ENCODE measurements at places on chromosomes 4 and X. TPM values are rescaled to one million over a fixed set of nuclear protein-coding genes. Genes with fewer than 3 reads are reported as not detected.
A peak's percentile ranks its signal among the peaks of the same experiment; 100 is the strongest.

DNA sequence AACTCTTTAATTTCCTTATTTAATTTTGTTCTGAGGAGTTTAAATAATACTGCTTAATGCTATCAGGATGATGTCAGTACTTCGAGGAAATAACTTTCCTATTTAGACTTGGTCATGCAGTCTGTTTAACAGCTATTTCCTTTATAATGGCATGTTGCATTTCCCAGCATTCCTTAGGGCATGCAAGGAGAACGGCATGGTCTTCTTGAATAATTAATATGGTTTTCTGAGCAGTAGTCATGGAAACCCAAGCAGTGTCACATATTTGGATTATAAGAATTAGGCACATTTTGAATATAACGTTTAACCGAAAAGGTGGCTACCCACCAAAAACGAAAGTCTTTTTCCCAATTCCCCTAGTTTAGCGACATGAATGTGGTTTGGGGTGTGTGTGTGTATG is 76.0 kb downstream of the AFF2 start:
- DNase-seq: no peak

DNA sequence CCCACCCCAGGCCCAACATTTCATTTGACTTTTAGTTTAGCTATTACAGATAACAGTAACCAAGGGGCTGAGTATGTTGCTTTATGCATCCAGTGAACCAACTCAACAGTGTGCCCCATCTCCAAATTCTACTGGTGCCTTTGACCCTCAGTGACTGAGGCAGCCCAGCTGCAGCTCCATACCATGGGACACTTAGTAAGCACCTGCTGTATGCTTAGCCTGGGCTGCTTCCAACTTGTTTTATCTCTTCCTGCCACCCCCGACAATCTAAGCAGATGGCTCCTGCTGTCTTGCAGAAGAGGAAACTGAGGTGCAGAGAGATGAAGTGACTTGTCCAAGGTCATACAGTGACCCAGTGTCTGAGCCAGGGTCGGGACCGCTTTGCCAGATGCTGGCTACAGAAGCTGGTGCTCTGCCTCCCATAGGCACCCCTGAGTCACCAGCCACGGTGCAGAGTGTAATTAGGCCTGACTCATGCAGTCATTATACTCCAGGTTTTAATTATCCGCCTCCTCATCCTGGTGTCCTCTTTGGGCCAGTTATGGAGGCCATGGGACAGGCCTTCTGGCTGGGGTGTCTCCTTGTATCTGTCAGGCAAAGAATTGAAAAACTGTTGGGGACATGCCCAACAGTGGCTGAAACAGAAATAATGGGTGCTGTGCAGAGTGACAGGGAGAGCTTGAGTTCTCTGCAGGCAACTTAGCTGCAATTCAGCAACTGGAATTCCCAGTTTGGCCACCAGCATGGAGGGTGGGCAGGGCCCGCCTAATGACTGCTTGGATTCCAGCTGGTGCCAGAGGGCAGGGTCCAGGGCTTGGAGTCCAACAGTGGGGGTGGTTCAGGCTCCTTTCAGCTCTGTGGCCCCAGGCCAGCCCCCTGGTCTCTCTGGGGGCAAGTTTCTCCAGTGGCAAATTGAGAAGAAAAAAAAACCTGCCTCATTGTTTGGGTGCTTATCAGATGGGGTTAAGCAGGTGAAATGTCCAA is 8.2 kb upstream of the GPR78 start:
- DNase-seq: no peak

AREG gene
- polyA plus RNA-seq: 2.4 TPM

- no peak for DNase-seq
Measured at GRCh38 chr4:52096048-52096447, 44.9 kb downstream of the SPATA18 start.

GRCh38 chr4:121799867-121800501 is 1.1 kb upstream of the EXOSC9 start:
- no peak for DNase-seq

ALB gene
- not detected for polyA plus RNA-seq

PLAC8 gene
- polyA plus RNA-seq: 0.33 TPM

GRCh38 chr4:125501568-125501967 is 186.8 kb downstream of the FAT4 start:
- no peak for DNase-seq

GRCh38 chrX:989959-990510 is 222.4 kb downstream of the CRLF2 start:
- DNase-seq: no peak

- DNase-seq: no peak
Measured at GRCh38 chrX:8721536-8721935, 10.4 kb downstream of the ANOS1 start.

MAGEA8 gene
- not detected for polyA plus RNA-seq

- peak; percentile 48 for DNase-seq
Measured at GRCh38 chr4:114257501-114257900, 278.1 kb upstream of the ARSJ start.

F8A2 gene
- polyA plus RNA-seq: not detected

- no peak for DNase-seq
Measured at GRCh38 chr4:152033621-152034020, 272.8 kb upstream of the GATB start.

GRCh38 chrX:127129510-127129909 is 310.0 kb downstream of the PRR32 start:
- no peak for DNase-seq

- no peak for DNase-seq
Measured at GRCh38 chr4:128177498-128177897, 110.1 kb downstream of the PGRMC2 start.

MMRN1 gene
- polyA plus RNA-seq: not detected

- no peak for DNase-seq
Measured at GRCh38 chr4:83490876-83491450, 6.1 kb upstream of the ABRAXAS1 start.

DNA sequence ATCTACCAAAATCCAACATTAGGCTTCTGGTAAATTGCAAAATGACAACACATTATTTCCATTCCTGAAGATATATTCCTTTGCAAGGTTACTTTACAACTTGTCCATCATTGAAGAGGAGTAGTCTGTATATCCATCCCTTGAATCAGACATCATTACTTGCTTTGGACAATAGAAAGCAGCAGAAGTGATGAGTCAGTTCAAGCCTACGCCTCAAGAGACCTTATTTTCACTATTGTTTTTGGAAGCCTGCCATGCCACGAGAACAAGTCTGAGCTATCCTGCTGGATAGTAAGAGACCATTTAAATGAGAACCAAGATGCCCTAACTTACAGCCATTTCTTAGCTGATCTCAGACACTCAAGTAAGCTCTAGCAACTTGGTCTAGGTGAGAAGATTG is 246.0 kb upstream of the HHIP start:
- DNase-seq: peak; percentile 6

DNA sequence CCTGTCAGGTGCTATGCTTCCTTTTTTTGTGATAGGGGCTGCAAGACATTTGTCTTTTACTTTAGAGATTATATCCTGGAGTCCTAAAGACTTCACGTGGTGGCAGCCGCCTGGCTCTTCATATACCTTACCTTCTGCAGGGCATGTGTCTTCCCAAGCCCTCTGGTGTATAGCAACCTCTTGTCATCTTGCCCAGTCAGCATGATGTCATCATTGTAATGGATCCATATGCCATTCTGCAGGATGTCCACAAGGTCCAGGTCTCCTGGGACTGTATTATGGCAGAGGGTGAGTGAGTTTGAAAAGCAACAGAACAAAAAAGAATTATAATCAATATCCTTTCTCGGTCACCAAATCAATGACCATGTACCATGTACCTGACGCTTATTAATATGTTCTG is 82.2 kb upstream of the SCOC start:
- no peak for DNase-seq

GRCh38 chrX:39249999-39250398 is 448.7 kb downstream of the MID1IP1 start:
- no peak for DNase-seq

ETDA gene
- not detected for polyA plus RNA-seq

UTP3 gene
- polyA plus RNA-seq: 27.1 TPM

GRCh38 chrX:109281483-109282275 is 200.2 kb downstream of the GUCY2F start:
- DNase-seq: no peak

DNA sequence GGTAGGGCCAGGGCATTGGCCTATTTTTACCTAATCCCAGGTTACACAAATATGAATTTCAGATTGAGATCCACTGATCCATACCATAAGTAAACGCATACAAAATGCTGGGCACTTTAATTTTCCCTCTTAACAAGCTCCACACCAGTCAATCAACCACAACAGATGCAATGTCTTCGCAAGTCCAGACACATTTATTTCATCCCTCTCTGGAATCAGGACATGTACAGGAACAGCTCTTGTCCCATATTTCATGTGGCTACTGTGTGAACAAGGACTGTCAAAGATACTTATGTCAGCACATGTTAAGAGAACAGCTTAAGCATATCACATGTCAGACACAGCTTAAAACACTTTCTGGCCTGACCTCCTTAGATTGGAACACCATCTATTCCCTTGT is 145.9 kb downstream of the PPP3CA start:
- DNase-seq: no peak

DNA sequence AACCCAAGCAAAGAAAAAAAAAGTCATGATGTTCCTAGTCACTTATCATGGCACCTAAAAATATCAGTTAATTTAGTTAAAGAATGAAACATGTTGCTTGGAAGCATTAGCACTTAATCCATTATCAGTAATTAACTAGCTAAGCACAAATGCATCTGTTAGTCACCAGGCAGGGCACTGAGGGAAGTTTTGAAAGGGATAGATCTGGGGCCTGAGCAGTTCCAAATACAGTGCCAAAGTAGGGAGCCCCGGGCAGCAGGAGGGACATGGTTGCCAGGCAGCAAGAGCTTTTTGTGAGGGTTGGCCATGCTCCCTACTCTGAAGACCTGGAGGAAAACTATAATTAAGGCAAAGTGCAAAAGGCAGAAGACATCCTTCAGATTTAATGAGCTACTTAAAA is 62.0 kb downstream of the PHKA1 start:
- DNase-seq: no peak

GRCh38 chr4:141587897-141588296 is 48.5 kb upstream of the IL15 start:
- DNase-seq: no peak

GRCh38 chr4:80462621-80463091 is 127.1 kb downstream of the CFAP299 start:
- no peak for DNase-seq

DNA sequence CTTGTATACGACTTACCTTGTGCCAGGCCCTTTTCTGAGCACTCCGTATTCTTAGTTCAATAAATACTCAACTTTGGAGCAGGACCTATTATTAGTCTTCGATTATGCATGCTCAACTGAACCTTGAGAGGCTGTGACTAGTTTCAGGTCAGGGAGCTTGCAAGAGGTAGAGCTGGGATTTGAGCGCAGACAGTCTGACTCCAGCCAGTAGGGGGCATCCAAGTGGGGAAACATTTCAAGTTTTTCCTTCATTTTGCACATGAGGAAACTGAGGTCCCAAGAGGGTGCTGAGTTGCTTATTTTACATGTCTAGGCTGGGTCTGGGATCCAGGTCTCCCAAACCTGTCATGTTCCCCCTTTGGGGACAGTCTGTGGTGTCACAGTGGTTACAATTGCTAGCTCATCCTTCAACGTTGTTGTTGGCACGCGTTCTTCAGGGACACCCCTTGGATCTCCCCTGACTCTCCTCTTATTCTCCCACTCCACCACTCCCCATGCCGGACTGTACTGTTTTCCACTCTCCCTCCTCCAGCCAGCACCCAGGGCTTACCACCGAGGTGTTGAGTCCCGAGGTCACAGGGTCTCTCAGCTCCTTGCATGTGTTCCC is 6.7 kb upstream of the PRICKLE3 start:
- no peak for DNase-seq

DNA sequence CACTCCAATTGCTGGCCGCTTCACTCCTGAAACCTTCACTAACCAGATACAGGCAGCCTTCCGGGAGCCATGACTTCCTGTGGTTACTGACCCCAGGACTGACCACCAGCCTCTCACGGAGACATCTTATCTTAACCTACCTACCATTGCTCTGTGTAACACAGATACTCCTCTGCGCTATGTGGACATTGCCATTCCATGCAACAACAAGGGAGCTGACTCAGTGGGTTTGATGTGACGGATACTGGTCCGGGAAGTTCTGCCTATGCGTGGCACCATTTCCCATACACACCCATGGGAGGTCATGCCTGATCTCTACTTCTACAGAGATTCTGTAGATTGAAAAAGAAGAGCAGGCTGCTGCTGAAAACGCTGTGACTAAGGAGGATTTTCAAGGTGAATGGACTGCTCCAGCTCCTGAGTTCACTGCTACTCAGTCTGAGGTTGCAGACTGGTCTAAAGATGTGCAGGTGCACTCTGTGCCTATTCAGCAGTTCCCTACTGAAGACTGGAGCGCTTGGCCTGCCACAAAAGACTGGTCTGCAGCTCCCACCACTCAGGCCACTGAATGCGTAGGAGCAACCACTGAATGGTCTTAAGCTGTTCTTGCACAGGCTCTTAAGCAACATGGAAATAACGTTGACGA is 35.8 kb upstream of the PRDM8 start:
- DNase-seq: no peak

- no peak for DNase-seq
Measured at GRCh38 chrX:153723351-153724251, 586 bp downstream of the BCAP31 start.

KDR gene
- polyA plus RNA-seq: not detected

DNA sequence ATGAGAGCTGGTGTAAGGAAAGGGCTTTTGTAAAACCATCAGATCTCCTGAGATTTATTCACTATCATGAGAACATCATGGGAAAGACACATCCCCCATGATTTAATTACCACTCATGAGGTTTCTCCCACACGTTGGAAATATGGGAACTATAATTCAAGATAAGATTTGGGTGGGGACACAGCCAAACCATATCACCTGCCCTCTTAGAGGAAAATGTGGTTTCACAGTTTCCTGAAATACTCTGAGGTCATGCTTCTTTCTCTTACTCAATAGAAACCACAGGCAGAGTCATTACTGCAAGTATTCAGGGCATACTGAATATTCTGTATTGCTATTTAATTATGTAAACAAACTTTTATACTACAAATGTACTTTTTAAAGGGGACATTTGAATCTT is 1453.3 kb downstream of the PCDH18 start:
- DNase-seq: no peak

Measured in AG04450 (cell line).